ENCODE measurements at places on chromosomes 2 and 18.

DNA sequence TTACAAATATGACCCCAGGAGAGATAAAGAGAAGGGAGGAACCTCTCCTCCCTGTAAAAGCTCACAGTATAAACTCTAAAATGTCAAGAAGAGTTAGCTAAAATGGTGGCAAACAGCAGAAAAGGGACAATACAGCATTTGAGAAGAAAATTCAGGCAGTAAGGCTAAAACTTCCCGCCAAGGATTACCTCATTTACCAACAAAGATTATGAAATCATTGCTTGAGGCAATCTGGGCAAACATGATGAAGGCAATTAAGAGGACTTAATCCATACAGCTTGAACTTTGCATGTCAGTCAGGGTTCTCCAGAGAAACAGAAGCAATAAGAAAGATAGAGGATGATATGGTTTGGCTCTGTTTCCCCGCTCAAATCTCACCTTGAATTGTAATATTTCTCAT, 81.4 kb downstream of the CMPK2 start:
- DNase-seq: no peak

GRCh38 chr2:212451786-212452231, 86.8 kb downstream of the ERBB4 start:
- DNase-seq: no peak

DNA sequence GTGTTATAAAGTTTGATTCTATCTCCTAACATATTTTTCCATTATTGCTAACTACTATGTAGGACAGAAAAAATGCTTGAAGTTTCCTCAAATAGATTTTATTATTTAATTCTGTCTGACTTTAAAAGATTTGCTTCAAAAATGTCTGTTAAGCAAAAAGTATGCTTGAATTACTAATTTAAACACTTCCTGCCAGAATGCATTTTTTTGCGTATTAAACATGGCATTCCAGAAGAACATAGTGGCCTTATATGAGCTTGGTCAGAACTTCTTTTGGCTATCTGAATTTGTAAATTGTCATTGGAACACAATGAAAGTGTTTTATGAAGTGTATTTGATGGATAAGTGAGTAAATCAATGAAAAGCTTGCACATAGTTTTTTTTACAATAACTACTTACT, 37.8 kb downstream of the MBD5 start:
- no peak for DNase-seq

DNA sequence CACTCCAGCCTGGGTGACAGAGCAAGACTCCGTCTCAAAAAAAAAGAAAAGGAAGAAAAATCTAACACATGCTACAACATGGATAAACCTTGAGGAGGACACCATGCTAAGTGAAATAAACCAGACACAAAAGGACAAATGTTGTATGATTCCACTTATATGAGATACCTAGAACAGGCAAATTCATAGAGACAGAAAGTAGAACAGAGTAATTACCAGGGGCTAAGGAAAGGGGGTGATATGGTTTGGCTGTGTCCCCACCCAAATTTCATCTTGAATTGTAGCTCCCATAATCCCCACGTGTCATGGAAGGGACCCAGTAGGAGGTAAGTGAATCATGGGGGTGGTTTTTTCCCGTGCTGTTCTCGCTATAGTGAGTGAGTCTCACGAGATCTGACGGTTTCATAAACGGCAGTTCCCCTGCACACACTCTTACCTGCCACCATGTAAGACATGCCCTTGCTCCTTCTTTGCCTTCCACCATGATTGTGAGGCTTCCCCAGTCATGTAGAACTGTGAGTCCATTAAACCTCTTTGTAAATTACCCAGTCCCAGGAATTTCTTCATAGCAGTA, 91.4 kb upstream of the CABLES1 start:
- DNase-seq: no peak

- no peak for DNase-seq
Measured at GRCh38 chr2:108460345-108461037, 11.5 kb downstream of the GCC2 start.

DNA sequence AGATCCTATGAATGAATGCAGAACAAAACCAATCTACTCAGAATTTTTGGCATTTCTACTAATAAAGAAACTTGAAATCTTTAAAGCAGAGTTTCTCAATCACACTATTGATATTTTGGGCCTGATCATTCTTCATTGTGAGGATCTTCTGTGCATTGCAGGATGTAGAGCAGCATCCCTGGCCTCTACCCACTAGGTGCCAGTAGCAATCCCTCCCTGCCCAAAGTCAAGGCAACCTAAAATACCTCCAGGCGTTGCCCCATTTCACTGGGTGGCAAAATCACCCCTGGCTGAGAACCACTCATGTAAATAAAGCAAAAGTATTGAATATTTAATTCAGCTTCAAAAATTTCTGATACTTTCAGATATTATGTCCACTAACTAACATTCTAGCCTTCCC, 213.0 kb downstream of the SP3 start:
- DNase-seq: no peak

- DNase-seq: no peak
Measured at GRCh38 chr2:150062416-150062815, 425.1 kb downstream of the RND3 start.

GRCh38 chr2:26725521-26725820, 32.9 kb downstream of the KCNK3 start:
- no peak for DNase-seq

DNA sequence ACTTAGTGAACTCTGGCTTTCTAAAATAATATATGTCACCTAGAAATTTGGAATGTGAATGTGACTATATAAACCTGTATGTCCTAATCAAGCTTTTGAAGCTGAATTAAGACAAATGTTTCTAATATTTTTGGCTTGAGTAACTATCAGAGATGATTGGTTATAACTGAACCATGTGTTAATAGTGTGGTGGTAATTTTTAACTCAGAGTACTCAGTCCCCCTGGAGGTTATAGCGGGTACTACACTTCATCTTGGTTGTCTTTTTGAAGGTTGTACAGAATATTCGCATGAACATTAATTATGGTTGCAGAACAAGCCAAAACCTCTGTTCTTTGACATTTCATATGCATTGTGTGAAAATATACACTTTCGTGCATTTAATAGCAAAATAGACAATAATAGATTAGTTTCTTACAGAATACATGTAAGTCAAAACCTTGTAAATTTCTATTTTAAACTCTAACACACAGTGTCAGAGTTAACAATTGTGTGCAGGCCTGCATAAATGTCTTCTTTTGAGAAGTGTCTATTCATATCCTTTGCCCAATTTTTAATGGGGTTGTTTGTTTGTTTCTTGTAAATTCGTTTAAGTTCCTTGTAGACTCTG, 86.0 kb downstream of the OSBPL6 start:
- DNase-seq: no peak

GRCh38 chr18:79471046-79471445, 75.3 kb downstream of the NFATC1 start:
- no peak for DNase-seq

- no peak for DNase-seq
Measured at GRCh38 chr2:15074751-15075700, 442.5 kb downstream of the LRATD1 start.

- no peak for DNase-seq
Measured at GRCh38 chr2:190713471-190713870, 64.6 kb downstream of the NAB1 start.

GRCh38 chr18:62371436-62371835, 46.3 kb downstream of the TNFRSF11A start:
- DNase-seq: no peak

DNA sequence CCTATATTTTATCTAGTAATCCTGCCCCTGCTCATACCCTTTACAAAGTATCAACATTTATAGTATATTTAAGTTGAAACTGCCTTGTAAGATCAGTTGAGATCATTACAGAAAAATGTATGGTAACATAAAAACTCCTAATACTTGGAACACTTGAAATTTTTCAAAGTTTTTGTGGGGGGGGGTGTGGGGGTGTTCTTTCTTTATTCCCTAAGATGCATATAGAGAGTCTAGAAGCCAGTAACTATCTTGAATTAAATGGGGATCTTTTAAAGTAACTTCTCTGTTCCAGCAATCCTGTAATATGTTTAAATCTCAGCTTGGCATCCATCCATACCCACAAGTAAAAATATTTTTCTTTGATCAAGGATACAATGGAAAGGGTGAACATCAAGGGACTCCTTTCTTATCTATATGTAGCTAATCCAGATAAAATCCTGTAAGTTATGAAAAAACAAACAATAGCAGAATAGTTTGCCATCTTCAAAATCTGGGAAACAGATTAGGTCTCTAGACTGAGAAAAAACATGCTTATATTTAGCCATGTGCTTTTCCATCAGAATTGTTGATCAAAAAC, 455.3 kb downstream of the MEIS1 start:
- DNase-seq: no peak

GRCh38 chr2:235669269-235669831, 175.5 kb downstream of the AGAP1 start:
- DNase-seq: no peak

DNA sequence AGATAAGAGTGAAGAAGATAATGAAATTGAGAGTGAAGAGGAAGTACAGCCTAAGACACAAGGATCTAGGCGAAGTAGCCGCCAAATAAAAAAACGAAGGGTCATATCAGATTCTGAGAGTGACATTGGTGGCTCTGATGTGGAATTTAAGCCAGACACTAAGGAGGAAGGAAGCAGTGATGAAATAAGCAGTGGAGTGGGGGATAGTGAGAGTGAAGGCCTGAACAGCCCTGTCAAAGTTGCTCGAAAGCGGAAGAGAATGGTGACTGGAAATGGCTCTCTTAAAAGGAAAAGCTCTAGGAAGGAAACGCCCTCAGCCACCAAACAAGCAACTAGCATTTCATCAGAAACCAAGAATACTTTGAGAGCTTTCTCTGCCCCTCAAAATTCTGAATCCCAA, 15.7 kb downstream of the MSH6 start:
- no peak for DNase-seq

DNA sequence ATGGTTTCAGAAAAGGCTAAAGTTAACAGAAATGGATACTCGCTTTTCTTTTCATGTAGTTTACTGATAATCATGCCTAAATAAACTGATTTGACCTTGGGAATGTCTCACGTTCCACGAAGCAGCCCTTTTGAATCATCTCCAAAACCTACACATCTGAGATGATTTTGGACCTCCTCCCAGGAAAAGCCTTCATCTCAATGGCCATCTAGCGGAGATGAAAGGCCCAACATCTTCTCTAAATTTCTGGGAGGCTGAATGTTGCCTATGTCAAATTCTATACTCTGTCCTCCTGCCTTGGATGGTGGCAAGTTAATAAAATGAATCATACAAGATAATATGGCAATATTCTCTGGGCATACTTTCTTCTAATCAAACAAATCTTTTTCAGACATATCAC, 448.5 kb downstream of the ZEB2 start:
- no peak for DNase-seq

- DNase-seq: no peak
Measured at GRCh38 chr2:121689356-121689755, 40.1 kb upstream of the CLASP1 start.

DNA sequence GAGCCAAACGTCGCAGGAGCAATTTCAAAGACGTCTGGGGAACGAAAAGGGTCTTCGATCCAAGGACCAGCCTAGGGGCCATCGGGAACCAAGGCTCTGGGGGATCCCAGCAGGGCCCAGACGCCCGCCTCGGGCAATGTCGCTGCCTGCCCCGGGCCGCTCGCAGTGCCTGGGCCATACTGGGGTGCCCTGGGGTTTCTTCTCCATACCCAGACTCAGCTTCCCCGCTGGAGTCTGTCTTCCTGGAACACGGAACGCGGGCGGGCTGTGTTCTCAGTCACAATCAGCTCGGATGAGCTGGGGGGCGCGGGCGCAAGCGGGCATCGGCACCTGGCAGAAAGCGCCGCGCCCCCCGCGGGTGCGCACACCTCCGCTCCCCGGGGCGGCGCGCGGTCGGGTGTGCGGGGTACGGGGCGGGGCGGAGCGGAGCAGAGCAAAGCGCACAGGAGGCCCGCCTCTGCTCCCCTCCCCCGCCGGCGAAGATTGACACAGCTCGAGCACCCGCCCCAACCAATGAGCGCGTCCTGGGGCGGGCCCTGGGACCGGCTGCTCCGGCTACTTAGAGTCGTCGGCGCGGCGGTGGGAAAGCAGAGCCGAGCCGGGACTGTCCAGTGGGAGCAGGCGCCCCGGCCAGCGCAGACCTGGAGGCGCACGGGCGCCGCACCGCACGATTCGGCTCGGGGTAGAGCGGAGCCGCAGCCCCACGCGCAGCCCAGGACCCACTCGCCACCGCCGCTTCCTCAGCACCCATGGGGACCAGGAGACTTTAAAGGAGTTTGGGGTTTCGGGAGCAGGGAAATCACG, at the start of gene LRATD1:
Gene LRATD1 (plus strand): TSS at position 585 of the 804 bp plus-strand sequence. CDS start 1,263 bp downstream, outside the sequence.
- no peak for DNase-seq

- no peak for DNase-seq
Measured at GRCh38 chr18:903701-904100, 970 bp upstream of the ADCYAP1 start.

GRCh38 chr2:173623438-173624319, 269.0 kb downstream of the CDCA7 start:
- DNase-seq: no peak
